ENCODE measurements at places on chromosomes 7 and 10.

DNA sequence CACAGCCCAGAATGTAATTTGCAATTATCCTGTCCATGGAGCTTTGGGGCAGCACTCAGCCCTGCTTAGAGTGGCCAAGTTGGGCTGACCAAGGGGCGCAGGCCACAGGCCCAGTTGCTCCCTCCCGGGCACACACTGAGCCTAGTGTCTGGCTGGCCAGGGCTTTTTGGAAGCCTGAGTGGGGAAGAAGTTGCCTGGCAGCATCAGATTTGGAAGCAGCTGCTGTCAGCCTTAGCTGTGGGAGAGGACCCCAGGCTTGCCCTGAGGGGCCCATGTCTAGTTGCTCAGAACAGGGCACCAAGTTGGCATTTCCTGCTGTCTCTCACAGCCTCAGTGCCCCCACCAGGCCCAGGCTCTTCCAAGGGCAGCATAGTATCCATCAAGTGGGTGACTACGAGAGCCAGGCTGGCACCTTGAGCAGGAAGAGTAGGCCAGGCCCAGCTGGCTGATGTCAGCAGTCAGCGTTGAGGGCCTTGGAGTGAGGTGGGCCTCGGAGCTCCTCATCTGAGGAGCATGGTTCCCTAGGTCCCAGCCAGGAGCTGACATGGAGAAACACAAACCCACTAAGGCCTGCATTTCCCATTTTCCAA lies 14.4 kb downstream of the ANTXRL start:
- DNase-seq, result no peak

- no peak for DNase-seq
Observed at GRCh38 chr10:33419311-33419710, 84.8 kb upstream of the NRP1 start.

DNA sequence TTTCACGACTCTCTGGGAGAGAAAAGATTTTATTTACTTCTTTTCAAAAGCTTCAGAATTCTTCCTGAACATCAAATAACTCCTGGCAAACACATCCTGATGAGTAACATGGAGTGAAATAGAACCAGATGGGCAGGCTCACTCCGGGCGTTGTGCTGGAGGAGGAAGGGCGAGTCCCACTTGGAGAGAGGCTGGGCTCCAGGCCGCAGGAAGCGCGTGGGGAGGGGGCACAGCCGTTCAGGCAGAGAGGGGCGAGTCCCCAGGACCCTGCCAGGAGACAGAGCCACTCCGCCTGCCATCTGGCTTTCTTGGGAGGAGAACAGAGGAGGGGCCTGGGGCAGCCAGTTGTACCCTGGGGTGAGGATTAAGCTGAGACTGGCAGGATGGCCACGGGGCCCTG lies 265.9 kb upstream of the ZMIZ1 start:
- no peak for DNase-seq

- DNase-seq, result no peak
Observed at GRCh38 chr10:73079779-73080541, 16.7 kb downstream of the P4HA1 start.

- DNase-seq, result no peak
Observed at GRCh38 chr7:114630201-114630990, 215.8 kb downstream of the FOXP2 start.

DNA sequence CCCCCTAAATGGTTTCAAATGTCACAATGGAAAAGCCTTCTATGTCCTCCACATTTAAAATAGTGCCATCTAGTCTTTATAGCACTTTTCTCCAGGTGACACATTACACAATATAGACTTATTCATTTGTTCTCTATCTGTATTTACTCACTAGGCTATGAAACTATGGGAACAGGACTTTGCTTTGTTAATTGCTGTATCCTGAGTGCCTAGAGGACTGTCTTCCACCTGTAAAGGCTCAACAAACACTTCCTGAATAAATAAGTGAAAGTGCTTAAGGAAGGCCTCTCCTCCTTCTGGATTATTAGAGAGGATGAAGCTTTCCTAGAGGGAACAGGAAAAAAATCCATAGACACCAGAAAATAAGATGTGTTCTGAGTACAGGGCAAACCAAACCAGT lies 397.6 kb upstream of the LRRN3 start:
- no peak for DNase-seq

GRCh38 chr7:101066141-101066832 lies 19.0 kb upstream of the TRIM56 start:
- peak; percentile 69 for DNase-seq

- no peak for DNase-seq
Observed at GRCh38 chr10:16519908-16520861, 1.5 kb downstream of the C1QL3 start.

DNA sequence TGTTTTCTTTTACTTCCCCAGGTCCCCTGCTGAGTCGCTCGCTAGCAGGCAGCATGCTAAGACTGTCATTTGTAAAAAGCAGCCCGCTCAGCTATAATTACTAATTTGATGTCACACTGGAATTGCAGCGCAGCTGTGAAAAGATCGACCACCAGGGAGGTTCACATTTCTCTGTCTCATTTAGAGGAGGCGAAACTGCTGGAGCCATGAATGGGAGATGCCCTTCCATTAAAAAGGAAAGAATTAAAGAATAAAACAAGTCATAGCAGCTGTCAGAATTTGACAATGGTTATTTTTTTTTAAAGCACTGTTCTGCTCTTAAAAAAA lies 153.5 kb downstream of the PIP4K2A start:
- peak; percentile 73 for DNase-seq

GRCh38 chr10:114632869-114633715 lies 25.0 kb downstream of the ABLIM1 start:
- peak; percentile 90 for DNase-seq

DNA sequence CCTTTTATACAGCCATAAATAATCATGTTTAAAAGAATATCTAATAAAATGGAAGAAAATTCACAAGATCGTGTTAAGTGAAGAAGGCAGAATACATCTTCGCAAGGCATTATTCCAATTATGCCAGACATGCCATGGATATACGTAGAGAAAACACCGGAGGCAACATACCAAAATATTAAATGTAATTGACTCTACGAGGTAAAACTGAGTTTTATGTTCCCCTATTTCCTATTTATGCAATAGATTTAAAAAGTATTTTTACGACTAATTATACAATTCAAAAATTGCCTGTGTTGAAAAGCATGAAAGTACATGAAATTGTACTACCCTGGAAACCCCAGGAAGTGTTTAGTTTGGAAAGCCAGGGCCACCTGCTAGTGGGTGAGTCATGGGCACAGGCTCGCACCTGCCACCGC lies 936 bp upstream of the REPIN1 start:
- no peak for DNase-seq

- peak; percentile 64 for DNase-seq
Observed at GRCh38 chr7:135508883-135509588, 866 bp downstream of the CNOT4 start.

DNA sequence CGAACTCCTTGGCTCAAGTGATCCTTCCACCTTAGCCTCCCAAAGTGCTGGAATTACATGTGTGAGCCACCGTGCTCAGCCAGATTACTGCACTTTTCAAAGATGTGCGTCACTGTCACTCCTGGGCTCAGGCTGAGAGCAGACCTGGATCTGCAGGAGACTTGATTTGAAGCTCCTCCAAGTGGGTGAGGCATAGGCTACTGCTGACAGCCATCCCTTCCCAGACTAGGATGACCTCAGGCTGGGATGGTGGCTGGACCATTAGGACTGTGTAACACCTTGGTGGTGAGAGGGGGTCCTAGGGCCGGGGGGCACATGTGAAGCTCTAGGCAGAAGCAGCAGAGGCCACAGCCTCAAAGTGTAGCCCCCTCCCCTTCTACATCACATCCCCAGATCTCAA lies 8.2 kb upstream of the SRRM3 start:
- no peak for DNase-seq

All from SJCRH30 (cell line).